ENCODE measurements at places on chromosomes 3 and 15.

GRCh38 chr3:190378240-190378891 lies 9.6 kb upstream of the CLDN16 start:
- H3K36me3 ChIP-seq = no peaks in the 10 kb centered on the region
- H3K27me3 ChIP-seq = no peaks in the 10 kb centered on the region
- no peaks in the 10 kb centered on the region for H3K4me1 ChIP-seq
- no peak overlapping the region for H3K4me3 ChIP-seq
- no peak overlapping the region for H3K27ac ChIP-seq

DNA sequence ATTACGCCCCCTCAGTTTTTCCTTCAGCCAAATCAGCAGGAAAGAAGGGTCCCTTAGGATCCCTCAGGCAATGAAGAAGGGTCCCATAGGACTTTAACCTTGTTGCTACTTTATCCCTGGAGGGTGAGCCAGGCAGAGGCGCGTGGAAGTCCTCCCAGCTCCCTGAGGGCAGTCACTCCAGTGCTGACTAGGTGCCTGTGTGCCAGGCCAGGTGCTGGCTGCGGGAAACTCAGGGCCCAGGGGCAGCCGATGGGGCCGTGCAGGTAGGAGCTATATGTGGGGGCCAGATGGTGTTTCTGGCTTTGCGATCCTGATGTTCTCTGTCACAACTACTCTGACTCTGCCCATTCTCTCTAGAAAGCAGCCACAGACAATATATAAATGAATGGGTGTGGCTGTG lies 42.8 kb upstream of the IQSEC1 start:
- no peaks in the 10 kb centered on the region for H3K27me3 ChIP-seq
- H3K27ac ChIP-seq = no peak overlapping the region
- no peaks in the 10 kb centered on the region for H3K36me3 ChIP-seq
- no peak for DNase-seq
- no peak overlapping the region for H3K4me3 ChIP-seq

DNA sequence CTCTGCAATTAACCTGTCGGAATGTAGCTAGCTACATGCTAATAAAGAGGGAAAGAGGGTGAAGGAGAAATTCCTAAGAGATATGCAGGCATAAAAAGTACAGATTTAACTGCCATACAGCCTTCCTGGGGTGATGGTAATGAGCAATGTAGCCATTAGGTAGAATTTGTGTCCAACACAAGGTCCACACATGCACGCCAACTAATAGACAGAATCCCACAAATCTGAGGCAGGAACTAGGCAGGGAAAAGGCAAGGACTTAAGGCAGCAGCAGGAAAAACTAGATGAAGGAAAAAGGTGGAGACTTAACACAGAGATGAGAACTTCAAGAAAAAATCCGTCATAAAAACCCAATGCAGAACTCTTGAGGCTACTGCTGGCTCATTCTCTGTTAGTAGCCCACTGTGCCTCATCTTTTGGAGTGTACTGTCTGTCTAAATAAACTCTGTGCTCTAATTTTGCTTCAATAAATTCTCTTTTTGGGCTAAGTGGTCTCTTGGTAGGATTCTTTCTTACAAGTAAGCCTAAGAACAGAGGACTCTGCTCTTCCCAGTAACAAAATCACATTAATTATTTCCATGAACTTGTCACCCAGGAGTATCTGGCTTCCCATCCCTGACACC lies 81.5 kb downstream of the BTLA start:
- DNase-seq = no peak
- H3K27me3 ChIP-seq = no peaks in the 10 kb centered on the region
- H3K36me3 ChIP-seq = no peaks in the 10 kb centered on the region
- no peak overlapping the region for H3K4me3 ChIP-seq
- H3K4me1 ChIP-seq = peaks cover 5% of the 10 kb centered on the region

GRCh38 chr3:55564726-55565125 lies 77.6 kb upstream of the WNT5A start:
- H3K27me3 ChIP-seq = no peaks in the 10 kb centered on the region
- no peaks in the 10 kb centered on the region for H3K36me3 ChIP-seq
- DNase-seq = no peak
- H3K4me3 ChIP-seq = no peak overlapping the region
- peaks cover 5% of the 10 kb centered on the region for H3K4me1 ChIP-seq

DNA sequence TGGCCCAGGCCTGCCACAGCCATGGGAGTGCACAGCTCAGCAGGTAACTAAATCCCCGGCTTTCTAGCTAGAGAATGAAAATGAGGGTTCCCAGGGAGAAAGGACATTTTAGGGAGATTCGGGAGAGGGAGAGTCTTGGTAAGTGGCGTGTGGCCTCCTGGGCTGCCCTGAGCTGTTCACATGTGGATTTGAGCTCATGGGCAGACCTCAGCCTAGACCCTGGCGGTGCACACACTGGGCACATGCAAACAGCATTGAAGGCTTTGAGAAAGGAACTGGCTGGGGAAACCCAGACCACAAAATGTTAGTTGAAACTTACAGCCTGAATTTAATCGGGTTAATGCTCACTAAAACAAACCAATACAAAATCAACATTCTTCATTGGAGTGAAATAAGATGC lies 72.4 kb downstream of the TFRC start:
- no peak for DNase-seq
- no peaks in the 10 kb centered on the region for H3K27me3 ChIP-seq
- no peak overlapping the region for H3K4me3 ChIP-seq
- no peak overlapping the region for H3K27ac ChIP-seq
- no peaks in the 10 kb centered on the region for H3K4me1 ChIP-seq

- H3K4me1 ChIP-seq = no peaks in the 10 kb centered on the region
- DNase-seq = no peak
- H3K27me3 ChIP-seq = no peaks in the 10 kb centered on the region
- H3K27ac ChIP-seq = no peak overlapping the region
- H3K36me3 ChIP-seq = no peaks in the 10 kb centered on the region
Observed at GRCh38 chr3:8286086-8286485, 215.5 kb upstream of the LMCD1 start.

- H3K4me1 ChIP-seq = peaks cover 39% of the 10 kb centered on the region
- H3K27ac ChIP-seq = peak overlapping the region; percentile 74
- DNase-seq = peak; percentile 65
- H3K27me3 ChIP-seq = no peaks in the 10 kb centered on the region
- peaks cover 8% of the 10 kb centered on the region for H3K36me3 ChIP-seq
- H3K4me3 ChIP-seq = no peak overlapping the region
Observed at GRCh38 chr3:125052624-125053303, 3.0 kb downstream of the HEG1 start.

GRCh38 chr15:95267481-95267880 lies 1036.1 kb downstream of the MCTP2 start:
- no peak for DNase-seq
- H3K4me3 ChIP-seq = no peak overlapping the region
- H3K4me1 ChIP-seq = no peaks in the 10 kb centered on the region
- no peaks in the 10 kb centered on the region for H3K36me3 ChIP-seq
- H3K27ac ChIP-seq = no peak overlapping the region

GRCh38 chr3:129061888-129062834 lies 1.6 kb downstream of the GP9 start:
- no peak for DNase-seq
- no peaks in the 10 kb centered on the region for H3K4me1 ChIP-seq
- no peaks in the 10 kb centered on the region for H3K27me3 ChIP-seq
- H3K4me3 ChIP-seq = no peak overlapping the region
- H3K27ac ChIP-seq = no peak overlapping the region

DNA sequence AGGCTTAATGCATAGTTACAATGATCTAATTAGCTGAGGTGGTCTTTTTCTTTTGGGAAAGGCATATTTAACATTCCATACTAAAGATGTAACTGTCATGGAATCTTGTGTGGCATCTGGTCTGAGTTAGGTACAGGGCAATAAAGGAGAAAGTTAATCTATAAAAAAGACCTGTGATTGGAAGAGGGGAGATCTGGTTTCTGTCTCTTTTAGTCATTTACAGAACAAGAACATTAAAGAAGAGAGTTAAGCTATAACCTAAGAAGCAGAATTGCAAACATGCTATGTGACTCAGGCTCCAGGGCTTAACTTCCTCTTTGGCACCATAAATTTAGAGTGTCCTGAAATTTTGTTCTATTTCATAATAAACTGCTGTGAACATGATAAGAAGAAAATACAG lies 47.2 kb upstream of the MME start:
- no peak overlapping the region for H3K4me3 ChIP-seq
- no peaks in the 10 kb centered on the region for H3K27me3 ChIP-seq
- no peaks in the 10 kb centered on the region for H3K4me1 ChIP-seq
- DNase-seq = peak; percentile 91

GRCh38 chr15:95450413-95450812 lies 880.1 kb upstream of the NR2F2 start:
- no peaks in the 10 kb centered on the region for H3K4me1 ChIP-seq
- H3K27me3 ChIP-seq = no peaks in the 10 kb centered on the region
- H3K27ac ChIP-seq = no peak overlapping the region
- H3K36me3 ChIP-seq = no peaks in the 10 kb centered on the region
- DNase-seq = no peak

All from mesendoderm (in vitro differentiated cells).